Heart right ventricle (tissue), 16 donors: ENCODE measurements at places on chromosomes 2 and 18. TPM values are rescaled to one million over a fixed set of nuclear protein-coding genes. Genes with fewer than 3 reads are reported as not detected.
A peak's percentile ranks its signal among the peaks of the same experiment; 100 is the strongest.

- peak; percentile 72 for DNase-seq
Measured at GRCh38 chr2:33441235-33441810, 35.1 kb upstream of the RASGRP3 start.

DNA sequence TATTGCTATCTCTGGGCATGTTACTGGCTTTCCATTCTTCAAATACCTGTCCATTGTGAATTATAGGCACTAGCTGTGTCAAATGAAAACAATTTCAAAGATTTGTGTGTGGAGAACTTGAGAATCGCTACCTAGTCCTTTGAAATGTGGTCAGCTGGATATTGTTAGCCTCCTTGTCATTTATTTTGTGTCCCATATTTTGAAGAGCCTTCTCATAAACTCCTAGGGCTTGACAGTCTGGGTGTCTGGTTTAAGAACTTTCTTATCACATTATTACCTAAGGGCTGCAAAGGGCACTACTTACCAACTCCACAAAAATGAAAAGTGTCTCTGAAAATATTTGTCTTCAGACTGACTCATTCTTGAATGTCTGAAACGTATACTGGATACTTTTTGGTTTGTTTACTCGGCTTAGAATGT is 50.2 kb downstream of the COL4A3 start:
- no peak for DNase-seq

DNA sequence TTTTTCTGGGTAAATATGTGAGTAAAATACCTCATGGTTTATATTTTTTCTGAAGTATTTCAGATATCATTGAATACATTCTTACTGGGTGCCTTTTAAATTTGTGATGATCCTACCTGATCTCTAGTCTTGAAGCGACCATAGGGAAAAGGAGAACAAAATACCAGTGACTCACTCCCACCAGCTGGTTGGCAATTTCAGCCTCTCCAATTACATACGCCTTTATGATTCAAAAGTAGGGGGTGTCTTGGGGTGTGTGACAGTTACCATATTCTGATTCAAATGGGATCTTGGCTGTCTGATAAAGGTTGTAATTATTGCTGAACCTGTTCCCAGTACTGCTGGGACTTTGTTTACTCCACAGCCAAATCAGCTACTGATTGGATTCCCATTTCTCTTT is 175.9 kb upstream of the NXPH2 start:
- DNase-seq, result no peak

- DNase-seq, result no peak
Measured at GRCh38 chr2:216052420-216052819, 29.2 kb downstream of the PECR start.

- DNase-seq, result no peak
Measured at GRCh38 chr18:74023220-74023619, 124.4 kb downstream of the FBXO15 start.

- no peak for DNase-seq
Measured at GRCh38 chr18:28863396-28863795, 686.5 kb upstream of the CDH2 start.

DNA sequence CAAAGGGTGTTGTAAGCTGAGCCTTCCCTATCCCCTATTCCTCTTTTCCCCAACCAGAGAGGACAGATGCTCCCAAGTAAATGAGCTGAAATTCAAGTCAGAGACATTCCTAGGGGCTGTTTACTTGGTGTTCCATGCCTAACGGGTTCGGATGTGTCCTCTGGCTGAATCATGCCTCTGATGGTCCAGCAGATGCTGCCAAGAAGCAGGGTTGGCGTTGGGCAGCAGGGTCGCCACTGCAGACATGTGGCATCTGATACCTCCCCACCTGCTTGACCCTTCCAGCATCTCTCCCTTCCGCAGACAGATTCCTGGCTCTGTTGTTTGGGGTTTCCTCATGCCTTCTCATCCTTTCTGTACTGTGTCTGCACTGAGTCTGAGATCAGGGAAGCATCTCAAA is 108.3 kb downstream of the HNRNPLL start:
- DNase-seq, result no peak

The GNLY gene
- total RNA-seq, result 0.83 TPM

The TMEM17 gene
- 2.1 TPM for total RNA-seq

The SP5 gene
- 0.37 TPM for total RNA-seq

The TWIST2 gene
- total RNA-seq, result 0.55 TPM
